ENCODE measurements at places on chromosomes 1 and 21. TPM values are rescaled to one million over a fixed set of nuclear protein-coding genes. Genes with fewer than 3 reads are reported as not detected.

TEX50 gene
- not detected for polyA plus RNA-seq

SESN2 gene
- polyA plus RNA-seq = 22.7 TPM

CATSPERE gene
- polyA plus RNA-seq = 0.73 TPM

C8A gene
- not detected for polyA plus RNA-seq

SHISA4 gene
- polyA plus RNA-seq = 37.6 TPM

NGF gene
- polyA plus RNA-seq = 6.0 TPM

TSHB gene
- polyA plus RNA-seq = not detected

SNX27 gene
- 13.5 TPM for polyA plus RNA-seq

ALG14 gene
- polyA plus RNA-seq = 11.3 TPM

MRPS21 gene
- 134 TPM for polyA plus RNA-seq

HPDL gene
- polyA plus RNA-seq = not detected

INTS3 gene
- polyA plus RNA-seq = 42.7 TPM

EPHA10 gene
- not detected for polyA plus RNA-seq

SLC25A34 gene
- 12.2 TPM for polyA plus RNA-seq

SOX13 gene
- polyA plus RNA-seq = 23.9 TPM

LIPI gene
- polyA plus RNA-seq = not detected

SPRR1A gene
- polyA plus RNA-seq = not detected

BSND gene
- polyA plus RNA-seq = 22.7 TPM

NTPCR gene
- polyA plus RNA-seq = 95.7 TPM

MCOLN3 gene
- polyA plus RNA-seq = 7.8 TPM

CD5L gene
- polyA plus RNA-seq = not detected

LCE1F gene
- not detected for polyA plus RNA-seq

A3GALT2 gene
- not detected for polyA plus RNA-seq

ANKRD35 gene
- polyA plus RNA-seq = 0.71 TPM

SYT2 gene
- 0.15 TPM for polyA plus RNA-seq

HRNR gene
- not detected for polyA plus RNA-seq

FCRL5 gene
- not detected for polyA plus RNA-seq

CAMK1G gene
- 5.5 TPM for polyA plus RNA-seq

CFHR1 gene
- polyA plus RNA-seq = 2.7 TPM

CD247 gene
- polyA plus RNA-seq = 1.8 TPM

OR2L5 gene
- polyA plus RNA-seq = not detected

FRRS1 gene
- 1.0 TPM for polyA plus RNA-seq

CLDN19 gene
- 42.5 TPM for polyA plus RNA-seq

TPRG1L gene
- 72.4 TPM for polyA plus RNA-seq

LRRC3 gene
- 0.60 TPM for polyA plus RNA-seq

FAM43B gene
- polyA plus RNA-seq = 1.7 TPM

NBPF15 gene
- 7.0 TPM for polyA plus RNA-seq

MRPL39 gene
- polyA plus RNA-seq = 52.7 TPM

GPATCH2 gene
- 3.9 TPM for polyA plus RNA-seq

C1orf210 gene
- polyA plus RNA-seq = 33.3 TPM

CHI3L1 gene
- 96.6 TPM for polyA plus RNA-seq

CREB3L4 gene
- polyA plus RNA-seq = 9.3 TPM

AMPD2 gene
- 21.1 TPM for polyA plus RNA-seq

RXRG gene
- polyA plus RNA-seq = 0.39 TPM

CNKSR1 gene
- 8.8 TPM for polyA plus RNA-seq

AK5 gene
- 2.5 TPM for polyA plus RNA-seq

ACTA1 gene
- 1.2 TPM for polyA plus RNA-seq

FCRL4 gene
- not detected for polyA plus RNA-seq

SLC44A3 gene
- polyA plus RNA-seq = 35.2 TPM

AQP10 gene
- polyA plus RNA-seq = not detected

UMODL1 gene
- 0.39 TPM for polyA plus RNA-seq

SHE gene
- polyA plus RNA-seq = 7.6 TPM

Data from kidney (tissue), 22 donors.